ENCODE measurements at places on chromosomes 13 and 19.

- no peak for DNase-seq
Measured at GRCh38 chr19:44662691-44663385, 8.4 kb upstream of the CEACAM19 start.

DNA sequence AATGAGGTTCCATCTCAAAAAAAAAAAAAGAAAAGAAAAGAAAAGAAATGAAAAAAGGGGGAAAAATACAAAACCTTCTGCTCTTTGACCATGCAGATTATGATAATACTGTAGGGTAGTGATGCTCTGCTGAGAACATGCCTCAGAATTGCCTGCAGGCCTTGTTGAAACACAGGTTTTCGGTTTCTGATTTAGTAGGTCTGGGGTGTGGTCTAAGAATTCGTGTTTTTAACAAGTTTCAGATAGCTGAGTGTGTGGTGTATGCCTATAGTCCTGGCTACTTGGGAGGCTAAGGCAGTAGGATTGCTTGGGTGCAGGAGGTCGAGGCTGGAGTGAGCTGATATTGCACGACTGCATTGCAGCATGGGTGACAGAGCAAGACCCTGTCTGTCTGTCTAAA lies 14.9 kb upstream of the CYP2B6 start:
- DNase-seq: no peak

- no peak for DNase-seq
Measured at GRCh38 chr13:78910147-78910546, 251.2 kb upstream of the OBI1 start.

DNA sequence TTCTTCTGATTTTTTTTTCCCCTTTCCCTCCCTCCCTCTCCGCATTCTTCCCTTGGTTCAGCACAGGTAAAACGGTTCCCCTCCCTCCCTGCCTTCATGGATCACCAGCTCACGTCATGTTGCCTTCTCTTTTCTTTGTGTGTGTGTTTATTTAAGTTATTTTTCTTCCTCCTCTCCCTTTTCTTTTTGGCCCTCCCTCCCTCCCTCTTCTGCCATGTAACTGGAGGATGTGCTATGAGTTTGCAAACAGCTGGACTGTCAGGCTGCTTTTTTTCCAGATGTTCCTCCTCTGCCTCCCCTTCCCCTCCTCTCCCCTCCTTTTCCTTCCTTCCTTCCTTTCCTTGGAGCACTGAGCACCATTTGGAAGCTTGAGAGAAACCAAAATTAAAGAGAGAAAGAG lies 2.0 kb downstream of the LENG9 start:
- DNase-seq: no peak

DNA sequence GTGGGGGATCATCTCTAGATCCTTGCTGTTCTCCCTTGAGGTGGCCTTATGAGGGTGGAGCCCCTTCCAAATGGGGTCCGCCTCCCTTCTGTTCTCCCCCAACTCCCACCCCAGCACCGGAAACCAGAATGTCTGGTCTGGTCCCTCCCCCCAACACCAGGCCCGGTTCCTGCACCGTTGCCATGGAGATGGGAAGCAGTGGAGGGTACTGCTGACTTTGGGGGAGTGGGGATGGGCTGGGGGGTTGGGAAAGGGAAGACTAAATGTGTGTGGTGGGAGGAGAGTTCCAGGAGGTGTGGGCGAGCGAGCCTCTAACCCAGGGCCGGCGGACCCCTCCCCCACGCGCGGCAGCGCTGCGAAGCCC lies 1.7 kb downstream of the SHANK1 start:
- no peak for DNase-seq

GRCh38 chr19:29943615-29944014 lies 1.6 kb downstream of the URI1 start:
- DNase-seq: no peak

DNA sequence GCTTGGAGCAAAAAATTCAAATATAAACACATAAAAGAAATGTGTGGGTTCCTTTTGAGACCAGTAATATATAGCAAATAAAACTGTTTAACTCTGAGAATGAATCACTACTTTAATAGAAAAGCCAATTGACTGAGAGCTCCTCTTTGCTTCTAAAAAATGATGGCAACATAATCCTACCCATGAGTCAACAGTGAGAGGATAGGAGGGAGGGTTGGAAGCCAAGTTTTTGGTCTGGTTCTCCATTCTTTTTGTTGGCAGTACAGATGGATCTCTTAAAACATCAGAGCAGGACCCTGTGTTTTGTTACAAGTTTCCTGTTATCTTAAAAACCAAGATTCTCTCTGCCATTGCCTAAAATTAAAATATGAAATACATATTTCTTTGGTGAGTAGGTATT lies 50.0 kb upstream of the POSTN start:
- no peak for DNase-seq

GRCh38 chr19:37127999-37128820 lies 44.3 kb downstream of the ZNF585A start:
- no peak for DNase-seq

DNA sequence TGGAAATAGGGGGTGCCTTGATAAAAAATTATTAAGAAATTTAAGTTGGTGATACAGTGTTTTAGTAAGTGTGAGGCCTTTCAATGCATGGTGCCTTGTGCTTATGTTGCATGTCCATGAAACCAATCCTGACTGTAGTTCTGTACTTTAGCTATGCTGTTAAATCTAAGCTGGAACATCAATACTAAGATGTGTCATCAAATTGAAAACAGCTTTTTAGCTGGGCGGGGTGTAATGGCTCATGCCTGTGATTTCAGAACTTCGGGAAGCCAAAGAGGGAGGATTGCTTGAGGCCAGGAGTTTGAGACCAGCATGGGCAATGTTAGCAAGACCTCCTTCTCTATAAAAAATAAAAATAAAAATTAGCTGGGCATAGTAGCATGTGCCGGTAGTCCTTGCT lies 930.3 kb upstream of the PCDH9 start:
- DNase-seq: no peak

DNA sequence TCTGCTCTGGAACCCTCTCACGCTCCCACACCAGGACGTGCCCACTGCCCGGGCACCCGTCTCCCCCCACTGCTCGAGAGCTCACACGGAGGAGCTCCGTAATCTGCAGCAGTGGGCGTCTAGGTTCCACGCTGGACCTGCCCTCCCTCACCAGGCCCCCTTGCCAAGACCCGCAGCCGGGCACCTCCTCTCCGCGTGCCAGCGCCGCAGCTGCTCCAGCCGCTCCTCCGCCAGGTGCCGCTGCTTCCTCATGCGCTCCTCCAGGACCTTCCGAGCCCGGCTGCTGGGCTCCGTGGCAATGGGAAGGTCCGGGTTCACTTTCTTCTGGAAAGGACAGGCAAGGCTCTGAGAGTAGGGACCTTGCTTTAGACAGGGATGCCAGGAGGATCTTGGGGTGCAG lies 35.0 kb upstream of the MATK start:
- no peak for DNase-seq

DNA sequence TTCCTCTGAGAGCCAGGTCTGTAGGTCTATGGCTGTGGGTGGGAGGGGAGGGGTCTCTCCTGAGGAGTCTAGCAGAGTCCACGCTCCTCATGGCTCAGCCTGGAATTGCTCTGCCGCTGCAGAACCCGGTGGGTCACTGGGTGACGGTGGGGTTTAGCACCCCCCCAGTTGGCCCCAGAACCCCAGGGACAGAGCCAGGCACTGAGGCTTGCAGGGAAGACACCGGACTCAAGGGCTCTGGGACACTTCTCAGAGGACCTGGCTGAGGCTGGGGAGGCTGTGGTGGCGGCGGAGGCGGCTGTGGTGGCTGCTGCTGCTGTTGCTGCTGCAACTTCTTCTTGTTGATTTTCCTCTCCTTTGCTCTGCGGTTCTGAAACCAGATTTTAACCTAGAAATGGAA lies 6.1 kb downstream of the CDX2 start:
- peak; percentile 56 for DNase-seq

GRCh38 chr19:10168386-10168948 lies 26.3 kb downstream of the DNMT1 start:
- no peak for DNase-seq

DNA sequence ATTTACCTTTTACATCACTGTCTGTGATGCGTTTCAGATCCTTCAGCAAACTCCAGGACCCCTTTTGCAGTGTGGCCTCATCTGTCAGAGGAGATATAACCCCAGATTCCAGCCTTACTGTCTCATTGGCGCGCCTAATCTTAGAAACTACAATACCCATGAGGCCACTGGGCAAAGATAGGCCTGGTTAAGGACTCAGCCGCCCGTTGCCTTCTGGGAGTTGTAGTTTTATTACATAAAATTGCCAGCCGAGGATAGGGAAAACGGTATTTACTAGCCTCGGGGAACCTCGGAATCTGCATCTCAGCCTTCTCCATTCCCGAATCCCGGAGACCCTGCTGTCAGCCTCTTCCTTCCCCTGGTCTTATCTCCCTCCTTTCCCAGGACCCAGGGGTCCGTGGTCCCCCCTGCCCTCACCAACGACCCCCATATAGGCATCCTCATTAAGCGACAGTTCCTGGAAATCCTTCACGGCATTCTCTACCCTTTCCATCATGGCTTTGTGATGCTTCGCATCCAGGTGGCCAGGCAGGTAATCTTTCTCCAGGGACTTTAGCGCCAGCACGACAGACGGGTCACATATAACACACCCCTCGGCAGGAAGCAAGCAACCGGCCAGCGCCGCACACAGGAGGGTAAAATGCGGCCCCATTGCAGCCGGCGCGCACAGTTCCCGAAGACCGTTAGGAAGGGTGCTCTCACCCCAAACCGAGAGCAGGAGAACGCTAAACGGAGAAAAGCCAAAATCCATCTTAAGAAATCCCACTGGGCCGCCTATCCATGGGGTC lies 1.3 kb downstream of the IZUMO1 start:
- peak; percentile 82 for DNase-seq

DNA sequence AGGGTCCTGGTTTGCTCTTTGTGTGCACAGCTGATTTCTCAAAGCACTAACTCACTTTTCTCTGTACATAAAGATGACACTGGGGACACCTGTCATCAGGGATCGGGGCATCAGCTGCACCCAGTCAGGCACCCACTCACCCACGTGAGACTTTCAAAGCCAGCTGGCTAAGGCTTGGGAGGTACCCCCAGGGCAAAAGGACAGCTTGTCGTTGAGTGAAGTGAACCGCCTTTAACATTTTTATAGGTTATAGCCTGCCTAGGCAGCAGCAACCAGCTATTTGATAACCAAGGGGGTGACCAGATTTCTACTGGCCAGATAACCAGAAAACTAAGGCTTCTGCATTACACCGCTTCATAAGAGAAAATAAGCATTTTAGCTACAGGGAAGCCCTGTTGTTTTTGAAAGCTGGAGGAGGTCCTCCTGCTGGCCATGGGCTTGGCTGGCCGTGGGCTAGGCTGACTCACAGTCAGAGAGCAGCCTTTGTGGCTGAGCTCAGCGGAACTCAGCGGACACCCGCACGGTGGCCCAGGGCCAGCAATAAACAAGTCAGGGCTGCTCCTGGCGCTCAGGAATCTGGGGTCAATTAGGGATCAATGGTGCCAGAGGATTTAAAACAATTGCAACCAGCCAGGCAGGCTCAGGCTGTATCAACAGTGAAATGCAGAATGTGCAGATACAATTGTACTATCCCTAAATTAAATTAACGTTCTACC lies 57.1 kb downstream of the ALOX5AP start:
- peak; percentile 79 for DNase-seq

- DNase-seq: peak; percentile 48
Measured at GRCh38 chr13:111900390-111901131, 166.4 kb upstream of the SOX1 start.

DNA sequence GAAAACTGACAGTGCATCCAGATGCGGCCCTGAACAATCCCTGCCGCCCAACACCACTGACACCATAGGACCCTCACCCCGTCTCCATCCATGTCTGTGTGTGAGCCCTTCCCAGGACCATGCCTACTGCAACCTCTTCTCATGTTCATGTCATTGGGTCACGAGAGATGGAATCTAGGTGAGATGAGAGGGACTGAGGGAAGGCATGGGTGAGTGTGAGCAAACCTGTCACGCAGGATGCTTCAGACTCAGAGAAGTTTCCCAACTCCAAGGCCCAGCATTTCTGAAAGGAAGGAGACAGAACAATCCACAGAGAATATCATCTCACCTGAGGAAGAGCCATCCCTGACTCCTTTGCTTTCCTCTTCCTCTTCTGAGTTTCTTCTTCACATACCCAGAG lies 5.7 kb downstream of the ZNF888 start:
- DNase-seq: no peak

- no peak for DNase-seq
Measured at GRCh38 chr19:43380008-43380407, 26.5 kb downstream of the CD177 start.

GRCh38 chr13:21344662-21345176 lies 114.4 kb downstream of the ZDHHC20 start:
- no peak for DNase-seq

- peak; percentile 75 for DNase-seq
Measured at GRCh38 chr13:27980280-27980998, 8.1 kb downstream of the URAD start.

- DNase-seq: no peak
Measured at GRCh38 chr13:98918771-98919170, 59.1 kb downstream of the DOCK9 start.

GRCh38 chr13:19959831-19960652 lies 1.5 kb downstream of the ZMYM2 start:
- peak; percentile 93 for DNase-seq

DNA sequence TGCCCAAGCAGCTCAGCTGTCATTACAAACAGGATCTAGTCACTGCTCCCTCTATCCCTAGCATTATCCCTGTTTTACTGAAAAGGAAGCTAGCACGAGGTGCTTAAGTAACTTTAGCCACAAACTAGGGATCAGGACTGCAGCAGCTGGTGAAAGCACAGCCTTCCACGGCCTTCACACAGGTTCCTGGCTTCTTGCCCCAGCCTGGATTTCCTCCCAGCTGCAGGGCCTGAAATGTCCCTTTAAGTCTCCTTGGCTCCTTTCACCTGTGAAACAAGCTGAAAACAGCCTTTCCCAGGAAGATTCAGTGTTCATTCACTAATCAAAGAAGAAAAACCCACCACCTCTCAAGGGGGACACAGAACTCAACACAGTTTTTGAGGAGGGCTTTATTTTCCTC lies 754.5 kb downstream of the DIAPH3 start:
- peak; percentile 60 for DNase-seq

DNA sequence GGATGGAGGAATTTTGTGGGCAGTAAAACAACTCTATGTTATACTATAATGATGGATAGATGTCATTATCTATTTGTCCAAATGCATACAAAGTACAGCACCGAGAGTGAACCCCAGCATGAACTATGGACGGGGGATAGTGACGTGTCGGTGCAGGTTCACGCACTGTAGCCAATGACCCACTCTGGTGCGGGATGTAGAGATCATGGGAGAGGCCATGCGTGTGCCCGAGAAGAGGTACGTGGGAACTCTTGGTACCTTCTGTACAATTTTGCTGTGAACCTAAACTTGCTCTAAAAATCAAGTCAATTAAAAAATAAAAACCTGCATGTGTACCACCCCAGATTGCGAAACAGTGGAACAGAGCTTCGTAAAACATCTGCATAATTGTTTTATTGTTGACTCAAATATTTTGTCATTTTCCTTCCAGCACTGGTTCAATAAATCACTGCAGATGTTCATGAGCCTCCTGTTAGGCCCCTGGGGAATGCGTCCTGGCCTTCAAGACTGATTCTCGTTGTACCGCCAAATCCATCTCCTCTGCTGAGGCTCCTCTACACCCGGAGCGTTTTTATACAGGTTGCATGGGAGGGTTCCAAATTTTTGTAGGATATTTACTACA lies 30.9 kb downstream of the COL4A1 start:
- DNase-seq: no peak

GRCh38 chr13:79289571-79289970 lies 116.5 kb downstream of the RBM26 start:
- no peak for DNase-seq

GRCh38 chr13:111323549-111323948 lies 3.1 kb downstream of the TEX29 start:
- peak; percentile 34 for DNase-seq

- DNase-seq: no peak
Measured at GRCh38 chr13:37596805-37597204, 1.8 kb downstream of the POSTN start.
